Right ventricle myocardium superior (tissue), 1 donor: ENCODE measurements at places on chromosomes 5 and 9. TPM values are rescaled to one million over a fixed set of nuclear protein-coding genes. Genes with fewer than 3 reads are reported as not detected.

CDKN2A gene
- 0.67 TPM for total RNA-seq

GRXCR2 gene
- 9.6 TPM for total RNA-seq

DNA sequence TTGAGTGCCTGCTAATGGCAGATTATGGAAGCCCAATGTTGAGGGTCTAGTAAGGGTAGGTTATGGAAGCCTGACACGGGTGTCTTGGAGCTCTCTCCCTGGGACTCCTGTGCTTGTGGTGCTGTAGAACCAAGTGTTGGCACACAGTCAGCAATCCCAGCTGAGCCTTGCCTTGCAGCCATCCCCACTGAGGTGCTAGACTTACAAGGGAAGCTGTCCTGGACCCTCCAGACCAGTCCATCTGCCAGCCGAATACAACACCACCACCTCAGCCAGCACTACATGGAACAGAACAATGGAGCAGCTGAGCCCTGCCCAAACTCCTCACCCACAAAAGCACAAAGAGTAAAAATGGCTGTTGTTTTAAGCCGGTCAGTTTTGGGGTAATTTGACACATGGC lies 90.5 kb upstream of the DNAH5 start:
- DNase-seq: no peak

DNA sequence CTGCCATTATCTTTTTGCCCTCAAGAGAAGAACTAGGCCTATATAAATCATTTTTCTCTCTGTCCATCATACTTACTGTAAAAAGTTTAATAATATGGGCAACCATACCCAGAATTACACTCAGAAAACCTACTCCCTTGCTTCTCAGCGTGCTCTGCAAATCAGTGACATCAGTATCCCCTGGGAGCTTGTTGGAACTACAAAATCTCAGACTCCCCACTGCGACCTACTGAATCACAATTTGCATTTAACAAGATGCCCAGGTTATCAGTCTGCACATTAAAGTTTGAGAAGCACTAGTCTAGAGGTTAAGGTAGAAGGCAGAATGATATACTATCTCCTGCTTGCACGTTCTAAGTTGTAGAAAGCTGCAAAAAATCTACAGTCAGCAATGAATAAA lies 127.2 kb downstream of the MLLT3 start:
- no peak for DNase-seq
